WTC11 (cell line): ENCODE measurements at places on chromosomes 11 and 22. TPM values are rescaled to one million over a fixed set of nuclear protein-coding genes. Genes with fewer than 3 reads are reported as not detected.
A peak's percentile ranks its signal among the peaks of the same experiment; 100 is the strongest.

- 0 out of 2 replicates have a peak, but pooled peaks cover 2% of the 10 kb centered on the region for H3K36me3 ChIP-seq
- no peak within 1 kb of the TSS for H3K4me3 ChIP-seq
- H3K27ac ChIP-seq: no peak within 1 kb of the TSS
- H3K4me1 ChIP-seq: peaks cover 42% of the 10 kb centered on the region
- no peak for DNase-seq
These were observed at the start of gene CASP12 for GRCh38 chr11:104897891-104898684. Gene CASP12 (minus strand): TSS chr11:104898460.

The EXT2 gene
- total RNA-seq: 36.4 to 39.1 TPM (median 38.6 TPM) in 3 replicates

GRCh38 chr22:50326225-50326955, 422 bp downstream of the DENND6B start:
- H3K36me3 ChIP-seq: no peaks in the 10 kb centered on the region
- H3K4me1 ChIP-seq: peaks cover 3% of the 10 kb centered on the region; the same call in 1 of the 2 replicates

The C11orf16 gene
- 0.11 to 0.42 TPM in 2 of 3 replicates, not detected in the other for total RNA-seq

The CCDC157 gene
- 3.8 to 6.5 TPM (median 4.2 TPM) in 3 replicates for total RNA-seq

DNA sequence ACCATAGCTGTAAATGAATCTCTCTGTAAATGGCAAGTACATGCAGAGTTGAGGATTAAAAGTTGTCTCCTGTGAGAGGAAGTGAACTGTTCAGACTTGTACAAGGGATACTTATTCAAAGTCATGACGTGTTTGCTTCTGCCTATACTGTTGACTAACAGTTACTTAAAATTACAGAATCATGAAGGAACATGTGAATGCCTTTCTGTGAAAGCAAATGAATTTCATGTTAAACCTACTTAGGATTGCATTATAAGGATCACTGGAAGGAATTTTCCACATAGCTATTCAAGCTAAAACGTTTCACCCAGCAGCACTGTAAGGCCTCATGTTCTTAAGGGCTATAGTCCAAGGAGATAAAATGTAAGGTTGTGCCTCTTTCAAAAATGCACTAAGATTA, 93.4 kb upstream of the BIRC3 start:
- H3K27ac ChIP-seq: peak overlapping the region; percentile 56
- peaks cover 29% of the 10 kb centered on the region for H3K36me3 ChIP-seq

DNA sequence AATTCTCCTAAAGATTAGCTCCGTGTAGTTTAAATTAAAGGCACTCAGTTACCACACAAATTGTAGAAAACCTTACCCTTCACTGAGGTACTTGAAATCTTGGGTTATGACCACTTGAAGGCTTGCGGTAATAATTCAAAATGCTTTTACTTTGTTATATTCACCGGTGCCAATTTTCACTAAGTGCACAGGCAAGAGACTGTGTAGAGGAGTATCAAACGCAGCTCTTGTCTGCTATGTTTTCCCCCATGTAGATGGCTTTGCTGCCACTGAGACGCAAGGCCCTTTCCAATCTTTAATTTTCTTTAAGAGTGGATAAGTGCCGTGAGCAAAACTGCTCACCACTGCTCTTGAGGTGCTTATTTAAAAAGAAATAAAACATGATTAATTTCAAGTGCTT, 155.8 kb downstream of the CADM1 start:
- H3K27ac ChIP-seq: no peak overlapping the region
- DNase-seq: no peak
- H3K36me3 ChIP-seq: no peaks in the 10 kb centered on the region
- H3K4me1 ChIP-seq: no peaks in the 10 kb centered on the region
- no peaks in the 10 kb centered on the region; the same call in 1 of the 2 replicates for H3K27me3 ChIP-seq

GRCh38 chr22:46553189-46553588, 15.8 kb upstream of the CELSR1 start:
- no peak overlapping the region for H3K27ac ChIP-seq
- no peak for DNase-seq
- H3K27me3 ChIP-seq: peaks cover 4% of the 10 kb centered on the region
- no peaks in the 10 kb centered on the region for H3K4me1 ChIP-seq

DNA sequence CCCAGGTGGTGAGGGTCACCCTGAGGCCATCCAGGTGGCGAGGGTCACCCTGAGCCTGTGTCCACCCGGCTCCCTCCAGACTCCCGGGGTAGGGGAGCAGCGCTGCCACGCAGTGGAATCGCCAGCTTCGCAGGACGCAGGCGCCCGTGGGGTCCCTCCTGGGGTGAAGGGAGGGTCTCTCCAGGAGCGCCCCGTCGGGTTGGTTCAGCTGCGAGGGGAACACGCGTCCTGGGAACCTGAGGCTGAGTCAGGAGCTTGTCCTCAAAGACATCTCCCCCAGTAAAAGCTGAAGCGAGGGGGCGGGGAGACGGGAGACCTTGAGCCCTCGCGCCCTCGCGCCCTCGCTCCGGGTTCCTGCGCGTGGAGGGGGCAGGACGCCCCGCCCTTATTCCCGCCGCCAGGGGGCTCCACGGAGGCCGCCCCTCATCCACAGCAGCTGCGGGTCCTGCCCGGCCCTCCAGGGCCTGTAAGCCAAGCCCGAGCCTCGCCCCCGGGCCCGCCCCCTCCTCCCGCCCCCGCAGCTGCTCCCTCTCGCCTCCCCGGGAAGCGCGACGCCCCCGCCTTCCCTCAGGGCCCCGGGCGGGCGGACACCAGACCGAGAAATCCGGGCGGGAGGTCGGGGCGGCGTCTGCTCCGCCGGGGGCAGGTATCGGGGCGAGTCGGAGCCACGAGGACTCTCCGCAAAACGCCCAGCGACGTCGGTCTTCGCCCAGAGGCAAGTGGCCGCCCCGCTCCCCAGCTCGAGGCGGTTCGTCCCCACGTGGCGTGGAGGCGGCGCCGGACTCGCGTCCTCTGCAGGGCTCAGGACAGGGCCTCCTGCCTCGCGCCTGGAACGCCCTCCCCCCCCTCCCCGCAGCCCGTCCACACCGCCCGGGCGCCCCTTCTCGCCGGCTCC, 22.8 kb downstream of the PIM3 start:
- peak overlapping the region; percentile 41; the same call in 1 of the 2 replicates for H3K4me3 ChIP-seq
- peaks cover 3% of the 10 kb centered on the region; the same call in 1 of the 2 replicates for H3K4me1 ChIP-seq
- H3K27ac ChIP-seq: no peak overlapping the region
- H3K27me3 ChIP-seq: peaks cover 43% of the 10 kb centered on the region
- H3K36me3 ChIP-seq: peaks cover 7% of the 10 kb centered on the region
- peak; percentile 66 for DNase-seq

GRCh38 chr22:34344702-34345101, 424.4 kb upstream of the LARGE1 start:
- no peak overlapping the region for H3K27ac ChIP-seq
- H3K4me3 ChIP-seq: no peak overlapping the region
- H3K36me3 ChIP-seq: no peaks in the 10 kb centered on the region
- no peaks in the 10 kb centered on the region; the same call in 1 of the 2 replicates for H3K27me3 ChIP-seq
- 0 out of 2 replicates have a peak, but pooled peaks cover 3% of the 10 kb centered on the region for H3K4me1 ChIP-seq
- DNase-seq: no peak

DNA sequence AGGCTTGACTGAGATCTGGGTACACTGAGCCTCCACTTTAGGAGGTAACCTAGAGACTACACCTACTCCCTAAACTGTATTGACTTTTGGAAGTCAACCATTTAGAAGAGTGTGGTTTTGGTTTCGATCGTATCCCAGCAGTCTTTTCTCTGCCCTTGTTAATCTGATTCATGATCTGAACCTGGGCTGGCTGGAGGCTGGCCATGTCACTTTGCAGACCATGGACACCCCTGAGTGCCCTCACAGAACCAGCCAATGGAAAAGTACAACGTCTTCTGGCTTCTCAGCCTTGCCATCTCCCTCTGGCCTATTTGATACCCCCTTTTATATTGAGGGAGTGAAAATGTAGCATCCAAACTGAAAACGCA, 10.8 kb downstream of the EHF start:
- H3K4me1 ChIP-seq: peaks cover 14% of the 10 kb centered on the region
- H3K27me3 ChIP-seq: no peaks in the 10 kb centered on the region
- no peak overlapping the region for H3K27ac ChIP-seq
- no peak for DNase-seq

DNA sequence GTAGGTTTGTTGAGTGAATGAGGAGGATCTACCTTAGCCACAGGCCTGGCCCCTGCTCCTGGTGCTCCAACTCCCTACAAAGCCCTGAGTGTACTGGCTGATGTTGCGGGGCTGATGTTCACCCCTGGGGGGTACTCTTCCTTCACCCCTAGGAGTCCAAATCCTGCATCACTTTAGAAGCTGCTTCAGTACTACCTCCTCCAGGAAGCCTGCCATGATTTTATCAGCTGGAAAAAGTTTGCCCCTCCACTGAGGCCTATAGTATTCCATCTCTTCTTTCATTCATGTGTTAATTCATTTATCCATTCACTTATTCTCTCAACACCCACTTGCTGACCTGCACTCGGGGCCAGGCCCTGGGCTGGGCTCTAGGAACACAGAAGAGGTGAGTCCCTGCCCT, 7.8 kb downstream of the SHISAL1 start:
- no peak overlapping the region for H3K27ac ChIP-seq
- no peaks in the 10 kb centered on the region for H3K36me3 ChIP-seq
- no peak overlapping the region for H3K4me3 ChIP-seq
- H3K27me3 ChIP-seq: no peaks in the 10 kb centered on the region

DNA sequence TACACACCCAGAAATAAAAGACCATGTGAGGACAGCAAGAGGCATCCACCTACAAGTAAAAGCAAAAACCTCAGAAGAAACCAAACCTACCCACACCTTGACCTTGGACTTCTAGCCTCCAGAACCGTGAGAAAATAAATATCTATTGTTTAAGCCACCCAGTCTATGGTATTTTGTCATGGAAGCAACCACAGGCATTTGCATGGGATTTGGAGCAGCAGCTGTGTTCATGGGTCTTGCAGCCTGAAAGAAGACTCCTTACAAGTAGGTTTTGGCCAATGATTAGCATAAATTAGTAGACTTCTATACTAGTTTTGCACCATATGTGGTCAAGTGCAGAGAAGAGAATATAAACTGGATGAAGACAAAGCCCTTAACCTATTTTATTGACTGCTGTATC, 27.9 kb downstream of the FSHB start:
- no peaks in the 10 kb centered on the region for H3K4me1 ChIP-seq
- DNase-seq: no peak
- H3K27ac ChIP-seq: no peak overlapping the region
- peaks cover 17% of the 10 kb centered on the region for H3K27me3 ChIP-seq
- no peak overlapping the region for H3K4me3 ChIP-seq
- H3K36me3 ChIP-seq: no peaks in the 10 kb centered on the region

DNA sequence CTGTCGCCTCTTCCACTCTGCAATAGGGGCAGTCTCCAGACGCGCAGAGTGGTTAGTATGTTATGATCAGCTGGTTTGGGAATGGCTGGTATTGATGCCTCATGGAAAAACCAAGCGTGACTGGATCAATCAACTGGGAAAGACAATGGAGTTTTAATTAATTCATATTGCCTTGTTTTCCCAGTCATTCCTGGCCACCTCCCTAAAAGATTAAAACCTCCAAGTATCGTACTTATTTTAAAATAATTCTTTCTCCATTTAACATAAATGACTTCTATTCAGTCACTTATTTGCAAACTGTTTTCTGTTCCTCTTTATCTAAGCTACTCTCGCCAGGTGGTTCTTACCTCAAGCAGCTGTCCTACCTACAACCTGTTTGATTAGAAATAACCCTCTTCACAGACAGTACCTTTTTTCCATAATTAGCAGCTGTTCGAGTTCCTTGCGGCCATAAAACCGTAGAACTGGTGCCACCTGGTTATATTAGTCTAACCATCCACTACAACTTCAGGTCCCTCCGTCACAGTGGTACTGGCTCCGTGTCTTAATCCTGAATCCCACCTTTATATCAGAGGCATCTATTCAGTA, 898 bp downstream of the ZNF215 start:
- H3K27ac ChIP-seq: peak overlapping the region; percentile 80
- no peak for DNase-seq
- H3K27me3 ChIP-seq: no peaks in the 10 kb centered on the region; the same call in 1 of the 2 replicates
- H3K4me1 ChIP-seq: peaks cover 36% of the 10 kb centered on the region

DNA sequence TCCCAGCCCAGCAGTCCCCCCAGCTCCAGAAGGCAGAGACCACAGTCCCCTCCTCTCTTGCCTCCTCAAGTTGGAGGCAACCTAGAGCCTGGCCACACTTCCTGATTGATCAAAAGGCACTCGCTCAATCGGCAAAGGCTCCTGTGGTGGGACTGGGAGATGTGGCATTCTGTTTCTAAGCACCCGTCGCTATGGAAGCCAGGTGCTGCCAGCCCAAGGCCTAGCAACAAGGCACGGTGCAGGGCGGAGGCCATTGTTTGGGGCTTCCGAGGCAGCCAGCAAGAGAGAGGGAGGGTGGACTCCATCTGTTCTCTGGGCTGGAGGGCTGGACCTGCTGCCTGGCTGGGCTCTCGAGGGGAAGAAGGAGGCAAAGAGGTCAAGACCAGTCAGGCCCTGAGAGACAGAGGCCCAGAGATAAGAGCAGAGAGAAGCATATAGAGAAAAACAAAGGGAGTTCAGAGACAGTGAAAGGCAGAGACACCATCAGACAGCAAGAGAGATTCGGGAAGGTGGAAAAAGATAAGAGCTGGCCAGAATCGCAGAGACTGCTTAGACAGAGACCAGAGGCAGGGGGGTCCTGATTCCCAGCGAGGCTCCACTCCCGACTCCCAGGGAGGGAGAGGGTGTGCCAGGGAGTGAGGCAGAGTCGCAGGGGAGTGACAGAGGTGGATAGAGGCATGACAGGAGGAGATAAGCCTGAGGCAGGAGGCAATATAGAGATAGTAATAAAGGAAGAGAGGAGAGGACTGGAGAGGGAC, 21.2 kb downstream of the PDE2A start:
- H3K4me1 ChIP-seq: peaks cover 13% of the 10 kb centered on the region
- no peaks in the 10 kb centered on the region for H3K36me3 ChIP-seq
- H3K27ac ChIP-seq: 0 out of 2 replicates have a peak overlapping the region, but pooled peaks have one; percentile 1
- no peak overlapping the region for H3K4me3 ChIP-seq
- DNase-seq: peak; percentile 78
- H3K27me3 ChIP-seq: peaks cover 8% of the 10 kb centered on the region

The ENTHD1 gene
- total RNA-seq: not detected in 3 replicates

The PATE2 gene
- not detected in 3 replicates for total RNA-seq

DNA sequence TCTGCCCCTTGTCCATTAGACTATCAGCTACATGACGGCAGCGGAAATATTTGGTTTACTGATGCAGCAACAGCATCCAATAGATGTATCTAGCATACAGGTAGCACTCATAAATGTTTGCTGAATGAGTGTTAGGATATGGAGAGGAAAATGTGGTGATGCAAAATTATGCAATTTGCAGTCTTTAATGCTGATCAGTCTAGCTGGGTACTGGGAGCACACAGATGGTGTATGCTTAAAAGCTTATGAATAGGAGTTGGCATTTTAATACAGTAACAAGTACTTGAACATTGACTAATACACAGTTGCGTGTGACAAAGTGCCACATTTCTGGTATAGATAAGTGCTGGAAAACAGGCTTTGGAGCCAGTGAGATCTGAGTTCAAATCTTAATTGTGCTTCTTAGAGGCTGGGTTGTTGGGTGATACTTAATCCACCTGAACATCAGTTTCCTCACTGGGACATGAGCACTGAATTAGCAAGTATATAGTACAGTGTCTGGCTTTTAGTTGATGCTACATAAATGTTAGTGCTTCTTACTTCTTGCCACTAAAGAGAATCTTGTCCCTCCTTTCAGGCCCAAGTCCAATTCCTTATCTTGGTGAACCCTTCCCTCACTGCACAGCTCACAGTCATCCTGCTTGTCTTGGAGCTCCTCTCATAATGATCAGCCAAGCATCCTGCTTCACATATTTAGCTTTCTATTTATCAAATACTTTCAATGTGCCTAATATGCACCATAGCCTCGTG, 99.6 kb downstream of the TIMP3 start:
- 0 out of 2 replicates have a peak, but pooled peaks cover 2% of the 10 kb centered on the region for H3K27me3 ChIP-seq
- no peak overlapping the region for H3K4me3 ChIP-seq
- no peaks in the 10 kb centered on the region for H3K36me3 ChIP-seq
- no peaks in the 10 kb centered on the region for H3K4me1 ChIP-seq
- H3K27ac ChIP-seq: no peak overlapping the region

The PATL1 gene
- total RNA-seq: 27.6 to 30.5 TPM (median 29.9 TPM) in 3 replicates

The OR52N1 gene
- 0.07 TPM in 1 of 3 replicates, not detected in the others for total RNA-seq

The CCDC81 gene
- total RNA-seq: 0.82 to 1.0 TPM (median 0.98 TPM) in 3 replicates

The STIM1 gene
- total RNA-seq: 17.0 to 18.0 TPM (median 17.4 TPM) in 3 replicates

GRCh38 chr11:72683782-72684200, 9.6 kb upstream of the PDE2A start:
- H3K27ac ChIP-seq: no peak overlapping the region
- peaks cover 23% of the 10 kb centered on the region for H3K27me3 ChIP-seq
- peak; percentile 92 for DNase-seq
- H3K36me3 ChIP-seq: peaks cover 3% of the 10 kb centered on the region; the same call in 1 of the 2 replicates
- peaks cover 9% of the 10 kb centered on the region for H3K4me1 ChIP-seq
